ENCODE measurements at places on chromosomes 12 and 14. TPM values are rescaled to one million over a fixed set of nuclear protein-coding genes. Genes with fewer than 3 reads are reported as not detected.

Gene AMDHD1
- total RNA-seq: 0.10 TPM

Gene SYCP3
- total RNA-seq: 0.93 TPM

Gene EFS
- total RNA-seq: not detected

Gene TAPBPL
- 72.0 TPM for total RNA-seq

Gene CCDC175
- total RNA-seq: not detected

Gene MAPKAPK5
- 49.6 TPM for total RNA-seq

Gene MYF5
- total RNA-seq: not detected

Gene ACTN1
- total RNA-seq: 21.6 TPM

Gene WNT1
- not detected for total RNA-seq

Gene LBHD2
- not detected for total RNA-seq

Gene TAS2R8
- not detected for total RNA-seq

Gene HRK
- not detected for total RNA-seq

Gene GPR84
- 2.4 TPM for total RNA-seq

Gene MANSC4
- not detected for total RNA-seq

Gene GUCY2C
- not detected for total RNA-seq

Gene ATL1
- total RNA-seq: 0.56 TPM

Gene ANO4
- not detected for total RNA-seq

Gene IL31
- total RNA-seq: 0.24 TPM

Gene TEX52
- total RNA-seq: not detected

Gene COQ5
- 29.0 TPM for total RNA-seq

Gene RAD51AP1
- 33.0 TPM for total RNA-seq

Gene PLCZ1
- total RNA-seq: not detected

Gene DHRS4
- 16.3 TPM for total RNA-seq

Gene DPPA3
- total RNA-seq: not detected

Gene ZC2HC1C
- total RNA-seq: 1.3 TPM

Gene GLIPR1L1
- total RNA-seq: not detected

Gene RNASE12
- total RNA-seq: not detected

Gene INHBC
- total RNA-seq: not detected

Gene KRT83
- not detected for total RNA-seq

Gene SLCO1B1
- not detected for total RNA-seq

Gene GLI1
- total RNA-seq: 0.51 TPM

Gene A2ML1
- not detected for total RNA-seq

Gene DEPDC4
- total RNA-seq: 1.9 TPM

Gene NOVA1
- 0.39 TPM for total RNA-seq

Gene LHX5
- not detected for total RNA-seq

Gene DNAJC22
- not detected for total RNA-seq

Gene REP15
- total RNA-seq: 1.8 TPM

Gene RNASE3
- not detected for total RNA-seq

Gene CPNE8
- total RNA-seq: 3.3 TPM

Gene EEF1AKMT3
- total RNA-seq: 4.2 TPM

Gene SMARCC2
- 140 TPM for total RNA-seq

Gene DACT1
- total RNA-seq: 4.7 TPM

Gene POTEM
- not detected for total RNA-seq

All from T-helper 1 cell treated with Interleukin-12 subunit alpha and Interleukin-12 subunit beta and Interleukin-4 antibody, amounts not matched to agents 30 ng/mL and 1 ng/mL, for 36 hours (primary cell).